CD4-positive, alpha-beta T cell treated with Interleukin-2 at 100 ng/mL for 4 hours (primary cell): ENCODE measurements at places on chromosomes 3 and 15.

DNA sequence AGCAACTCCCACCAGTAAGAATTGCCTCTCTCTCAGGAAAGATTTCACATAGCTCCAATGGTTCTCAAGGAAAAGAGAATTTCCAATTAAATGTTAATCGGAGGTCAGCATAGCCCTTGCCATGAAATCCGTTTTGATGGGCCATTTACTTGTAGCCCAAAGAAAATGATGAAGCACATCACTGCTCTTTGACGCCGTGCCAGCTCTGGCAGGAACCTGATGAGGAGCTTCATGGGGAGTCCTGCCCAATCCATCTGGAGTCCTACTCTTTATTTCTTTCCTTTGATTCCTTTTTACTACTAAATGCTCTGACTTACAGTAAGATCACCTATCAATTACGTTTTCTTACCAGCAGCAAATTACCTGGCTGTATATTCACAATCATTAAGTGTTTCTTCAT lies 84.7 kb downstream of the FGF12 start:
- DNase-seq = no peak

DNA sequence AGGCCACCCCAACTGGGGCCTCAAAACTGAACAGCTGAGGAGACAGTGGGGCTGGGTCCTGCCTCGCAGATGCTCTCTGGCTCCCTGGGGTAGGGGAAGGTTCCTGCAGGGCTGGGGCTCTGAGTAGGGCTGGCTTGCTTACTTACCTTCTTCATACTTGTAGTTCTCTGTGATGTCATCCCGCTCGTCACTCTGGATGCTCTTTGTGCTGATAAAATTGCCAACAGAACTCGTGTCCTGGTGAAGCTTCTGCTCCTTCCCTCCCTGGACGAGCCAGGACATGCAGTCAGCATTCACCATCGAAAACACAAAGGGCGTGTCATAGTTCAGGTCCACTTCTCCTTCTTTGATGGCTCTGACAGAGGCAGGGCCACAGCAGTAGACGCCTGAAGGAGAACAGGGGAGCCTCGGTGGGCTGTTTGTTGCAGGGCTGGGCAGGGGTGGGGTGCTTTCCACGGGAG lies 17.9 kb upstream of the EPB42 start:
- DNase-seq = no peak

GRCh38 chr15:88476635-88477060 lies 9.1 kb downstream of the MRPS11 start:
- peak; percentile 35 for DNase-seq

- DNase-seq = no peak
Observed at GRCh38 chr3:122969585-122970469, 57.7 kb downstream of the SEMA5B start.

DNA sequence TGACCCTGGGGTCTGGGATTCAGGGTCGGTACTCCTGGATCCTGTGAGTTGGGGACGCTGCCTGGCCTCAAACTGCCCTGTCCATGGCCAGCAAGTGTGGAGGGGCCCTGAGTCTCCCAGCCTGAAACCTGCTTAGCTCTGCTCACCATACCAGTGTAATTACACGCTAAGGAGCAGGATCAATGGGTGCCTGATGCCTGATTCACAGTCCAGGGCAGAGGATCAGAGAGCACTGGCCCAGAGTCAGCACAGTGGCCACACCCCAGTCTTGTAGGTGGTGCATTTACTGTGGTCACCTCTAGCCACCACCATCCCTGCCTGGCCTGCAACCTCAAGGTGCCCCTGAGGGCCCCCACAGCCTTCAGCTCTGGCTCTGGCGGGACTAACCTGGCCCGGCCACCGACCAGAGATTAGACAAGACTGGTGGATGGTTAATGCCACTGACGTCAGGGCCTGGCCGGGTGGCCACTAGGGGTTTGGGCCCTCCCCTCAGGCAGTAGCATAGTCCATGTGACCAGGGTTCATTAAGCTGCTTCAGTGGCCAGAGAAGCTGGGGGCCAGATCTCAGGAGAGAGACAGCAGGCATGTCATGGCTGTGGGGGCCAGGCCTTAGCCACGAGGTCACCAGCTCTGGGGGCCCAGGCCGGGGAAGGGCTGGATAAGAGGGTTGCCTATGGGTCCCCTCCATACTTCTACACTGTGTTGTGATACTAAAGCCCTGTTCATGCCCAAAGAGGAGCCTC lies 3.3 kb upstream of the SLC38A3 start:
- DNase-seq = no peak

DNA sequence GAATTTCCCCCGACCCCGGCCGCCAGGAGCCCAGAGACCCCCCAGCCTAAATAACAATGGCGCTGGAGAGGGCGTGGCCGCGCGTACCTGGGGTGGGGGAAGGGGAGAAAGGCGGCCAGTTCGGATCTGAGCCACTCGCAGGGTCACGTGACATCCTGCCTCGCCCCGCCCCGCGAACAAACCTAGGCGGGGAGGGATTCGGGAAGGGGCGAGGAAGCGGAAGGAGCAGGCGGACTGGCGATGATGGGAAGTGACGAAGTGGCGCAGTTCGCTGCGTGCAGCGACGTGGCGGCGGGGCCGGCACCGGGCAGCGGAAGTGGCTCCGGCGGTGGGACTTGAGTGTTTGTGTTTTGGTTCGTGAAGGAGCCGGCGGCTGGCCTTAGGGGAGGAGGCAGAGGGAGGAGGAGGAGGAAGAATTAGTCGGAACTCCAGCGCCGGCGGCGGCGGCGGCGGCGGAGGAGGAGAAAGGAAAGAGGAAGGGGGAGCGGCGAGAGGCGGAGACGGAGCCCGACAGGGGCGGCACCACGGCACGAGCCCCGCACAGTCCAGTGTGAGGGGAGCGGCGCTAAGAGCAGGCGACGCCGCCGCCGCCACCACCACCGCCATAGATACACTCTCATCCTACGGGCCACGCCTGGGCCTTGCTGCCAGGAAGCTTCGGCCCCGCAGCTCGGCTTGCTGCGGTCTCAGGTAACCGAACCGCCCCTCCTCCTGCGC lies at the start of gene RAB5A:
TSS of gene RAB5A (plus strand) at position 266 of the 717 bp plus-strand sequence. CDS start 3,802 bp downstream, outside the sequence.
- DNase-seq = peak; percentile 97

DNA sequence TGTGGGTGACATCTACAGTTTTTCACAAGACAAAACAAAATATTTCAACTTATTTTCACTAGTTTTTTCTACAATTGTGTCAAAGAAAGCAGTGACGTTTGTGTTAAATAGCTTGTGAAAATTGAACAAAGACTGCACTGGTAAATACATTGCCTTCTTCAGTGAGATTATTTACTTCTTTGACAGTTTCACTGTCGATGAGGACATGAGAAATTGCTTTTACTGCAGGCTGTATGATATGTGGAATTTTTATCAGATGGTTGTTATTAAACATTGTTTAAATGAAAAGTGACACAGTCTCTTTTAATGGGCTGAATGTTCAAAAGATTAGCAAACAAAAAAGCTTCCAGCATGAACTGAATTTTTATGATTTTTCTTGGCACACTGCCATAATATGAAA lies 773.9 kb upstream of the CADM2 start:
- no peak for DNase-seq

- peak; percentile 16 for DNase-seq
Observed at GRCh38 chr3:180267202-180267843, 230.6 kb upstream of the PEX5L start.
